ENCODE measurements at places on chromosomes 1 and 21.

DNA sequence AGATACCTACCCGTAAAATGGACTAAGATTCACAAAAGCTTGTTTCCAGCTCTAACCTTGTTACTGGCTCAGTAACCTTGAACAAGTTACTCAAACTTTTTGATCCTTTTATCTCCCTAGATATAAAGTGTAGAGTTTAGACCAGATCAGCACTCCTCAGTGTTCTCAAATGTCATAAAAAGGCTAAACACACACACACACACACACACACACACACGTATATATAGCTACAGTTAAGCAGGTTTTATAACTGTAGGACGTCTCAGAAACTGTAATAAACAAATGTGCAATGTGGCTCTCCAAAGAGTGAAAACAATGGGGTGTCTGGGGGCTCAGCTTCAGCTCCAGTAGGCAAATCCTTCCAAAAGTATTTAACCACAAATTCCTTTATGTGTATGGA is 34.0 kb downstream of the KCNJ15 start:
- no peak for DNase-seq

DNA sequence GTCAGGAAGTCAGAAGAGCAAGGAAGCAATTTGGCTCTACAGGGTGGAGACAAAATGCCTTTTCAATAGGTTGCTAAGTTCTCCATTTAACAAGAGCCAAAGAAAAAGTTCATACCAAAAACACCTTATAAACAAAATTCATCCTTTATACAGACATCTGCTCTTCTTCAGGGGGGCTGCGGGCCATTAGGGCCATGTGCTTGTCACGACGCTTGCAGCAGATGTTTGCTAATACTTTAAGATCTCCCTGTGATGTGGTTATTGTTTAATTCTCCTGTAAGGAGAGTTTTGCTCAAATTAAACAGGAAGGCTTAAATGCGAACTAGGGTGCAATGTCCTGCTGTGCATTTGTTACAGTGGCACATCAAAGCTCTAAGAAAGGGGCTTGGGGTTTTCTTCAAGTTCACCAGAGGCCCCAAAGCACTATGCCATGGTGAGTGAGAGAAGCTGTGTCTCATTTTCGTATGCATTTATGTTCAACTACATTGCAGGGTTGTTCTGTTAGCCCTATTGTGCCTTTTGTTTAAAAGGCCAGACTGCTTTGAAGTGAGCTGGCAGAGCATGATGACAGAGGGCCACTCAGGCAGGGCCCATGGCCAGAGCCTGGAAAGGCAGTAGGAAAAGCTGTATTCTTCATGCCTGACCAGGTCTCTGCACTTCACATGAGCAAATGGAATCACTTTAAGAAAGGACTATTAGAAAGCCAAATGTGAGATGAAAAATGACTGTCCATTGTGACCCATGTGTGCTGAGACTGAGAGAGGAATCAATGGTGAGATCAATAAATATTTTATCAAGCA is 24.8 kb upstream of the NTPCR start:
- DNase-seq = no peak

DNA sequence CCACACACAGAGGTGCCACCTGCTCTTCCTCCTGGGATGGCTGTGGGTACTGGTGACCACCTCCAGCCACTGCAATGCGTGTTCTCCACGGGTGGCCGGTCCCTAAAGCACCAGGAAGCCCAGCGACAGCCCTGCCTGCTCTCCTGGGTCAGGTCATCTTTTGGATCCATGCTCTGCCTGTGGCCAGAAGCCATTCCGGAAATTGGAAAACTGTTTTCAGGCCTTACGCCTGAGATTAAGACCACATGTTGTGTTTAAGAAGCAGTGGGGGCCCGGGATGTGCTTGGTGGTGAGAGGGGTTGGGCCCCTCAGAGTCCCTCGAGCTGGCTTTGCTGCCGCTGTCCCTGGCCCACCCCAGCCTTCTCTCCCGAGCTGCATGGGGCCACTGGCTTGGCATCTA is 150.8 kb downstream of the PEX14 start:
- no peak for DNase-seq

DNA sequence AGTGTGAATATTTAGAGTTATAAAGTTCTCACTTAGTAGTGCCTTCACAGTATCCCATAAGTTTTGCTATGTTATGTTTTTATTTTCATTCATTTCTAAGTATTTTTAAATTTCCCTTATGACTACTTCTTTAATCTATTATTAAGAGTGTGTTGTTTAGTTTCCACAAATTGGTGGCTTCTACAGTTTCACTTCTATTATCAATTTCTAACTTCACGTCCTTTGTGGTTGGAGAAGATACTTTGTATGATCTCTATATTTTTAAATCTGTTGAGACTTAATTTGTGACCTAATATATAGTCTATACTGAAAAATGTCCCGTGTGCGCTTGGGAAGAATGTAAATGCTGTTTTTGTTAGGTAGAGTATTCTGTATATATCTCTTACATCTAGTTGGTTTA is 11.7 kb downstream of the CHIA start:
- no peak for DNase-seq

DNA sequence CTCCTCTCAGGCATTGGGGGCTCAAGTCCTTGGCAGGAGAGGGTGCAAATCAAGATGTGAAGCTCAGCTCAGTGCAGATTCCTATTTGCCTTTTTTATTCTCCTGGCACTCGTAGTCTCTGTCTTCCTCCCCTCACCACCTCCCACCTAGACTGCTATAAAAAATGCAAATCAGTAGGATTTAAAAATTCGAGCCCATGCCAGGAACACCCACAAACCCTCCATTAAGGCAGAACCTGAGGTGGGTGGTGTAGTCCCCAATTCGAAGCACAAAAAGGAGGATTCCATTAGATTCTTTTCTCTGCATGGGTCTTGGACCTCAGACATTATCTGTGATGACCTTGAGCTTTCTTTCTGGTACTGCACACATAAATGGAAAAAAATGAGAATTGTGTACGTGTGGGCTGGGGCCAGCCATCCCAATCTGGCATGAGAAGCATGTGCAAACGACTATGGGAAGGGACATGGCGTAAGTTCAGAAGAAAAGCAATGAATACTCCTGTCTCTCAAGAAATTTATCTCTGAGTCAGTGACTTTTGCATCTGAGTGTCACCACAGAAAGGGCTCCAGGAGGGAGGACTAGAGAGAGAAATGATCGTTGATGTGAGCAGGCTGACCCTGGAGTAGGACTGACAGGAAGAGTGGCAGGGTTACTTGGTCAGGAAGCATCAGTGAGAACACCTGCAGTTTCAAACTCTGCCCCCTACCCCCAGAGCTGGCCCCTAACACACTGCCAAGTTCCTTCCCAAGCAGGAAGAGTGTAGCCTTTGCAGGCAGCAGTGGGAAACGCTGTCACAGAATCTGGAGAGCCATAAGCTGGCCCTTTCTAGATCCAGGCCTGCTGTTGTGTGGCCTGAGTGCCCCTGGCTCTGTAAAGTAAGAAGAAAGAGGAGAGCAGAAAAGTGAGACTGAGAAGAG is 1.7 kb downstream of the INKA2 start:
- DNase-seq = no peak

GRCh38 chr1:28917757-28918118 is 3.4 kb downstream of the EPB41 start:
- no peak for DNase-seq

Data from stimulated activated naive CD4-positive, alpha-beta T cell (primary cell).